NCI-H2029 treated with DMSO at 0.1 percent for 48 hours (cell line): ENCODE measurements at places on chromosomes 13 and 19.
A peak's percentile ranks its signal among the peaks of the same experiment; 100 is the strongest.

DNA sequence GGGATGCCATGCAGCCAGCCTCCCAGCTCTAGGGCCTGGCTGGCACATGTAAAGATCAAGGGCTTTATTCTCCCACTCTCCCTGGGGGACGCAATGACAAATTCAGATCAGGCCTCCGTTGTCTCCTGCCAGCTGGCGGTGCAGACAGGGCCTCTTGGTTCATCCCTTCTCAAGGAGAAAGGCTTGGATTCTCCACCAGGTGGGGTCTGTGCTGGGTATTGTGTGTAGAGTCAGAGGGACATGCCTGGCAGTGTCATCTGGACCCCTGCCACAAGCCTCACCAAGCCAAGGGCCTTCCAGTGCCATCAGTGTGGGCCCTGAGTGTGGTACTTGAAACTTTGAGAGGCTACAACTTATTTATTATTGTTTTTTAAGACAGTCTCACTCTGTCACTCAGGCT, 8.4 kb upstream of the PTPRS start:
- DNase-seq: no peak

DNA sequence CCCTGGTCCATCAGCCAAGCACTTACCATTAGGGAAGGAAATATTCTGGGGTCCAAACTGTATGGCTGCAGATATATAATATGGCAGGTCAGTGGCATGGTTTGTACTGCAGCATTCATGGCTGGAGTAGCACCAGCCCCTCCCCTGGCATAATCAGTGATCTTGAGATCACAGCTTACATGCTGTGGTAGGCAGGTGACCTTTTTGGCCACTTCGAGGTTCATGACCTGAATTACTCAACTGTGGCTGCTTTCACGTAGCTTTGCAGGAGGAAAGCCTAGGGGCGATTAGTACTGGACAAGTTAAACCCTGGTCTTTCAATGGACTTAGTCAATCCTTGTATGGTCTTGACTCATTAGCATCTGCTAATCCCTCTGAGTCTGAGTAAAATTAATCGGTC, 169.8 kb downstream of the SPRY2 start:
- DNase-seq: no peak

GRCh38 chr19:18699403-18700054, 16.0 kb downstream of the CRTC1 start:
- no peak for DNase-seq

DNA sequence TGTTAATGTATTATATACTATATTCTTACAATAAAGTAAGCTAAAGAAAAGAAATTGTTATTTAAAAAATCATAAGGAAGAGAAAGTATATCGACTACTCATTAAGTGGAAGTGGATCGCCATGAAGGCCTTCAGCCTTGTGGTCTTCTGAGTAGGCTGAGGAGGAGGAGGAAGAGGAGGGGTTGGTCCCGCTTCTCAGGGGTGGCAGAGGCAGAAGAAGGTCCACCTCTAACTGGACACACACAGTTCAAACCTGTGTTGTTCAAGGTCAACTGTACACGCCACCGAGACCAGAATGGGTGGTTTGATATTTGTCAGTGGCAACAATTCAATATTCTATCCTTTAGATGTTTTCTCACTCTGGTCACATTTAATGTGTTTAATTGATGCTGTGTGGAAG, 67.2 kb downstream of the ALOX5AP start:
- no peak for DNase-seq

GRCh38 chr19:47228937-47229675, 1.9 kb downstream of the BBC3 start:
- DNase-seq: no peak

GRCh38 chr19:1101337-1101698, 2.5 kb upstream of the GPX4 start:
- DNase-seq: no peak

- no peak for DNase-seq
These were observed 58.1 kb upstream of the UBL3 start for GRCh38 chr13:29908416-29909080.

GRCh38 chr19:46660008-46660517, 919 bp downstream of the DACT3 start:
- no peak for DNase-seq

DNA sequence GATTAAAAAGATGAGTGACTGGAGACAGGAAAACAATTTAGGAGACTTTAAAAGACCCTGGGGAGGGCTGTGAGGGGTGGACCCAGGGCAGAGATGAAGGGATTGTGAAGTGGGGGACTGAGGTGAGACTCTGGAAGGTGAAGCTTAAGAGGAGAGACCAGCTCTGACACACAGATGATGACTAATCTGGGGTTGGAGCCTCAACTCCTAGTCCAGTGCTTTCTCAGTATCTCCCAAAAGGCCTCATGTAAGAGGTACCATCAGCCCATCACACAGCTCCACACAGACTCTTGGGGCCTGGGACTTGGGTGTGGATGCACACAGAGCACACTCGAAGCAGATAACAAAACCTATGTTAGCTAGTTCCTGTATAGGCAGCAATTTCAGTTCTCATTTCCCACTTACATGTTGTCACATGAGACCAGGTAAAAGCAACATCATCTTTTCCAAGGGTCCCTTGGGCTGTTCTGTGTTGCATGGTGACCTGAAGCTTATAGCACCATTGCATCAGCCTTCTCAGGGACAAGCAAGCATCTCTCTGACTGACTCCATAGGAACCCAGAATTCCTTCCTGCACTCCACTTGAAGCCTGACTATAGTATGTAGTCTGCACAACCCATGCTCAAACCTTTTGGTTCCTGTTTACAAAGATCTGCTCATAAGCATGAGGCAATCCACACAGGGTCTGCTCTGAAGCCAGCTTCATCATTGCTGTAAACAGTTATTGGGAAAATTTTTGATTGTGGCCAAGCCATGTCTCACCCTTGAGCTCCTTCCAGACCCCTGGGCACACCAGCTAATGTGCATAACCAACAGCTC, 88.6 kb upstream of the MYCBP2 start:
- DNase-seq: no peak

- no peak for DNase-seq
These were observed 126.3 kb downstream of the UQCRFS1 start for GRCh38 chr19:29086646-29087045.

DNA sequence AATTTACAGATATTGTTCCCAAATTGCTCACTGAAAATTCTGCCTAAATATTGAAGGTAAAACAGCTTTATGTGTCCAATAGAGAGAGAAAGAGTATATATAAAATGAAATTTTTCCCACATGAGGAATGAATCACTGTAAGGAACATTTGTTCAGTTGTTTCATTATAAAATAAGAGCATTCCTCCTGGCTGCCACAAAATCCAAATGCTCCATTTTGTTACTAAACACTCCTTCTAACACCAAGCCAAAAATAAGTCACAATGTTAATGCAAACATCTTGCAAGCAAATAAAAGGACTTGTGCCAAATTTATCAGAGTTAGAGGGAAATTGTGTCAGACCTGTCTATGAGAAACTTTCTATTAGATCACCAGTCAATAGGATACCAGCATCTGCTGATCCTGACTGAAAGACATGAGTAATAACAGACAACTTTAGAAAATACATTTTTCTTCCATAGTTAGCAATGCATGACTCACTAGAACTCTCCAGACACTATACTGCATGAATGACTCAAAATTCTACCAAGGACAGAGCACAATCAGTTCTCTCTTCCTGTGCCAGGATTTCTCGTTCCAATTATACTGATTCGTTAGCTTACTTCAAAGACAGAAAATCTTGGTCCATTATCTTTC, 83.5 kb upstream of the FNDC3A start:
- DNase-seq: no peak

GRCh38 chr13:30172593-30173302, 134.6 kb downstream of the KATNAL1 start:
- no peak for DNase-seq

DNA sequence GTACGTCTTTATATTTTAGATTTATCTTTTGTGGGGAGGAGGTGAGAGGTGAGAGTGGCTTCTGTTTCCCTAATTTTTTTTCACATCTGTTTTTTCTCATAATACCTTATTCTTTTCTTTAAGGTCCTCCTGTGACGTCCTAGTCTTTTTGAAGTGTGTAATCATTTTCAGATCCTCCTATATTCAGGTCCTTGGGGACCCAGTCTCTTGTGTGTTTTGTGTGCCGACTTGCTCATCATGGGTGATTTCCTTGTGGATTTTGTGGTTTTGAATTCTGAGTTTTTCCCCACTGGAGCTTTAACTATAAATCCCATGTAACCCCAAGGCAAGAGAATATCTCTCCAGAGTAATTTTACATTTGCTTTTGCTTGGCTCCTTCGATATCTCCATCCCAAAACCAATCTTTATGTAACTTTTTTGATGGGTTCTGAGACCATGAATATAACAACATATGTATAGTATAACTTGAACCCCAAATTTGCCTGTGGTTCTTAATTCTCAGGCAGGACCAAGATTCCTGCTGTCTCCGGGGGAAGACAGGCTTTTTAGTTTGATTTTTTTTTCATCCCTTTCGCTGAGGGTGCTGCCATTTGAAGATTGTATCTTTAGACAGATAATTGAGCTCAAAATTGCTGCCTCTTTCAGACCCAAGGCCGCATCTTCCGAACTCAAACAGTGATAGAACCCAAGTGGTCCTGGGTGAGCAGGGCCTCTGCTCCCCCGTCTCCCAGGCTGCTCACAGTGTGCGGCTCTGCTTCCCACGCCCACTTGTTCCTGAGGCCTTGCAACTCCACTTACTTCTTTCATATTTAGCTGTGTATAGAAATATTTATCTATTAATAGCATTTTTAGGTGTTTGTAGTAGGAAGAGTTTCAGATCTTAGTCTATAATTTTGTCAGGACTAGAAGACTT, 59.1 kb upstream of the GPR183 start:
- DNase-seq: no peak

- DNase-seq: no peak
These were observed 542 bp downstream of the CACNG7 start for GRCh38 chr19:53909471-53910169.

GRCh38 chr13:33349288-33349985, 63.9 kb upstream of the STARD13 start:
- DNase-seq: no peak

DNA sequence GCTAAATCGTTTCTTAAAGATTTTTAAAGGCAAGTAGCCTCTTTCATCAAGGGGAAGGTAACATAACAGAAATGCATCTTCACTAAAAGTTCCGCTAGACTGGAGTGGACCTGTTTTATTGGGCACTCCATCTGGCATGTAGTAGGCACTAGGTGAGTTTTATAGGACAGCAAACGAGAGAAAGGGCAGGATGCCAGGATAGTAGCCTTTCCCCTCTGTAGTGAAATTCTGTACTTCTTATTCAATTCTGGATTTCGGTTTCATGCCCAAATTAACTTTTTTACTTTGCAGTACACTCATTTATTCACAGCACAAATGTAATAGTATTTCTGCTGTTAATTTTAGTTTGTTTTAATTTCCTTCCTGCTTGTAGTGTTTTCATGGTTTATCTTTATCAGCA, 45.2 kb downstream of the GPR180 start:
- no peak for DNase-seq

- DNase-seq: no peak
These were observed 1.0 kb upstream of the RPS5 start for GRCh38 chr19:58385891-58386575.

GRCh38 chr19:18029617-18030338, 21.8 kb downstream of the ARRDC2 start:
- peak; percentile 93 for DNase-seq
